ENCODE measurements at places on chromosomes 1 and 21.

- DNase-seq = no peak
Observed at GRCh38 chr21:44888581-44889550, 15.4 kb upstream of the PTTG1IP start.

GRCh38 chr1:174800876-174801275, 198.9 kb upstream of the CACYBP start:
- no peak for DNase-seq

DNA sequence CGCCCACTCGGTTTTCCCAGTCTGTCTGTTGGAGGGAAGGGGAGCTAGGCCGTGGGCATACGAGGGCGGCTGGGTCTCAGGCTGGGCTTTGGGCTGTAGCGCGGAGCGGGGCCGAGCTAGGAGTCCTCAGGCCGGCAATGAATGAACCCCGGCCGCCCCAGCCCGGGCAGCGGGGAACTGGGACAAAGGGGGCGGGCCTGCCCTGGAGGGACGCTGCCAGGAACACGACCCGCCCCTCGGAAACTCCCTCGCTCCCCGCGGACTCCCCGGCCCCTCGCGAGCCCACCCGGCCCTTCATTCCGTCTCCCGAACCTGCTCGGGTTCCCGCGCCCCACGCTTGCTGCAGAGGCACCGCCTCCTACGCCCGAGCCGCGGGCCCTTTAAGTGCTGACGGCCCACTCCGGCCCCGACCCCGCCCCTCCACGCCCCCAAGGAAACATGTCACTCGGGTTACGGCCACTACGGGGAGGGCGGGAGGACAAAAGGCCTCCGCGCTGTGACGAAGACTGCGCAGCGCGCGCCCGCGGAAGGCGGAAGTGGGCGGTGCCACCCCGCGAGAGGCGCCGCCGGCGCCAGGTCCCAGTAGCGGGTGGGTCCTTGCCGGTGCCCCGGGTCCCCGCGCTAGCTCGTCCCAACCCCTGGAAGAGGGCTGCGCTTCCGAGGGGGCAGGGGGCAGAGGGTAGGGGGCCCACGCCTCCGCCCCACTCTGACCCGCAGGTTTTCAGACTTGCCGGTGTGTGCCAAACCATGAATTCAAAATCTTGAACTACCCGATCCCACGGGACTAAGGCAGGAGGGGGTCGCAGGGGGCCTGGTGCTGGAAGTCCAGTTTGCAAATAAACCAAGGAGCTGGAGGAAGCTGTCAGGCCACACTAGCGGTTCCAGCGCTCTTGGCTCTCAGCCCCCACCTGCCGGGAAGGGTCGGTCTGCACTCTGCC, at the start of gene GALE:
GALE (minus strand) TSS at position 355 of the 938 bp plus-strand sequence. CDS start 1,747 bp downstream, outside the sequence.
- DNase-seq = peak; percentile 90

GRCh38 chr1:14320986-14321385, 277.5 kb upstream of the KAZN start:
- DNase-seq = no peak

DNA sequence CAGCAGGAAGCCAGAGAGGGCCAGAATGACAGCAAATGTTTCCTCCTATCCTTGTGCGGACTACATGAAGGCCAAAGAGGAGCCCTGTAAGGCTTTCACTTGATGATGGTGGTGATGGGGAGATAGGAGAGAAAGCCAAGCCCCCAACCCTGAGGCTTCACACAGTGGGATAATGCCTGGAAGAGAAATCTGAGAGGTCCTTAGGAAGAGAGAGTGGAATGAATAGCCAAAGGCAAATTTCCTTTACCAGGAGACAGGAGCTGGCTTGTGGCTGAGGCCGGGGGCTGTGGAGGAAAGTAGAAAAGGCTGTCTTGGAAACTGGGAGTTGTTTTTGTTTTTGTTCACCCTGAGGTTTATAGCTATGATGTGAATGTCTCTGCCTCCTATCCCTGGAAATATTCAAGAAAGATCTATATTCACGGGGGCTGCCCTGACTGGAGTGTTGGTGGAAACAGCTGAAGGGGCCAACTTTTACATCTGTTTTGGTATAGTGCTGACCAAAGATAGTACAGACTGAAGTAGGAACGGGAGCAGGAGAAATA, 13.0 kb upstream of the RNF19B start:
- no peak for DNase-seq

DNA sequence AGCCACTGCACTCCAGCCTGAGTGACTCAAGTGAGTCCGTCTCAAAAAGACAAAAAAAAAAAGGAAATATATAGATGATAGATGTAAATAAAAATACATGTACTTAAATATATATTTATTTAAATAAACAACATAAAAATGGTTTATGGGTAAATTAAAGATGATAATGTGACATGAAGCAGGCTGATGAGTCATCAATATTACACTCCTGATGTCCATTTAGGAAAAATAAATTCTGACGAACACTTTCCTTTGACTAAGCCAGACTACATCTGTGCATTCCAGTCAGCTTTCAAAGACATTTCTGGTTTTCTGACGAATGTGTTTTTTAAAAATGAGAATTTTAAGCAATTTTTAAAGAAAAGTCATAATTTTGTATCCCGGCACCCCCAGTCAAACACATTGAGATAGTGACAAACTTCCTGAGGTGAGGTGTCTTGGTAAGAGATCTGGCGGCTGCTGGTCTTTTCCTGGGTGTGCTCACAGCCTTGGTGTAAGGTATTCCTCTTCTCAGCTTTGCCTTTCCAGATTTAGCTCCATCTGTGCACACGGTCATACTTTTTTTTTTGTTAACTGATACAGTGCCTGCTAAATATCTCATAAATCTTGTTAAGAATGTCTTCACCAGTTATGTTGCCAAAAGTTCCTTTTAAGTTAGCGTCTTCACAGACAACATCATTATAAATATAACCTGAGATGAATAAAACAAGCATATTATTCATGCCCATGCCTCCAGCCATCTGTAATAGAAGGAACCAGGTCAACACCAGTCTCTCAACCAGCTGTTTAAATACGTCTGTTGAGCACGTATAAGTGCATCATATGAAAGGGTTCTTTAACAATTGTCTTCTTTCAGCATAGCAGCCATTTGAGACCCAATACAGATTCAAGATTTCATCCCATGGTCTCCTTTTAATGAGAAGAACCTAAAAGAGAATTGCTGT, 214.5 kb upstream of the PLD5 start:
- DNase-seq = no peak

GRCh38 chr1:28871631-28872401, 42.6 kb upstream of the EPB41 start:
- DNase-seq = no peak

DNA sequence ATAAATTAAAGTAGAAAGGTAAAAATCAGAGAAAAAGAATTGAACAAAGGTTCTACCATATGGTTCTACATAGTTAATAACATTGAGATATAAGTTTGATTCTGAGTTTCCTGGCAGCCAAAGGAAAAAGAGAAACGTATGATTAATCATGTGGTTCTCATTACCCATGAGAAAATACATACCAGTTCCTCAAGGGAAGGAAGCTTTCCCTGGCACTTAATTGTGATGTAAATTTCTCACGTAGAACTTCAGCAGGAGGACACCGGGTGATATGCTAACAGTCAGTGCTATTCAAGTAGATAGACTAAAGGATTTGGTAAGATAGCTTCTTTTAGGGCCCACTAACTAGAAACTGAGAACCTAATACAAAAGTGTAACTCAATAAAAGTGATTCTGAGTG, 218.5 kb downstream of the NFIA start:
- DNase-seq = no peak

- DNase-seq = no peak
Observed at GRCh38 chr1:236129306-236129705, 13.0 kb upstream of the GPR137B start.

DNA sequence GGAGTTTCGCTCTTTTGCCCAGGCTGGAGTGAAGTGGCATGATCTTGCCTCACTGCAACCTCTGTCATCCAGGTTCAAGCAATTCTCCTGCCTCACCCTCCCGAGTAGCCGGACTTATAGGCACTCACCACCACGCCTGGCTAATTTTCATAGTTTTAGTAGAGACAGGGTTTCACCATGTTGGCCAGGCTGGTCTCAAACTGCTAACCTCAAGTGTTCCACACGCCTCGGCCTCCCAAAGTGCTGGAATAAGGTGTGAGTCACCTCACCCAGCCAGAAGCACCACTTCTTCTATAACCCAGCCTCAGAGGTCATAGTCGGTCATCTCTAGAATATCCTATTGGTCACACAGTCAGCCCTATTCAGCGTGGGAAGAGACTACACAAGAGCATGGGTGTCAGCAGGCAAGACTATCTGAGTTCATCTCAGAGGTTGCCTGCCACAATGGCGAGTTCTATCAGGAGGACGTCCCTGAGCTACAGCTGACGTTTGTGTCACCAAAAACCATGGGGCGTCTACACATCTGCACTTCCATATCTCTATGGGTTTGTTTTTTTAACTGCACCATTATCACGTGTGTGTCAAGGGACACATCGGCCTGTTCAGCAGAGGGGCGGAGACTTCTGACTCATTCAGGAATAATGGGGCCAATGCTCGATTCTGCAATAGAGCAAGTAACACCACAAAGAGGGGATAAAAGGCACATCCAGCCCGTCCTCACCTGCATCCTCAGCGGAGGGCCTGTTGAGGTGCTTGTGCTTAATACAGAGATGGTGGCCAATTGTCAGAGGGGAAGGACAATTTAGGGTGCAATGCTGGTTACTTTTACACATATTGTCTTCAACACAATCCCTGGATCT, 256.3 kb upstream of the IRF2BP2 start:
- no peak for DNase-seq

GRCh38 chr1:93798291-93798690, 80.7 kb downstream of the DNTTIP2 start:
- no peak for DNase-seq

- no peak for DNase-seq
Observed at GRCh38 chr1:233289676-233290075, 5.8 kb downstream of the PCNX2 start.

- DNase-seq = no peak
Observed at GRCh38 chr1:235516862-235517446, 12.7 kb upstream of the B3GALNT2 start.

- no peak for DNase-seq
Observed at GRCh38 chr1:108845991-108846390, 10.9 kb downstream of the AKNAD1 start.

- no peak for DNase-seq
Observed at GRCh38 chr1:226576601-226577000, 28.0 kb downstream of the STUM start.

- DNase-seq = no peak
Observed at GRCh38 chr1:113904293-113904673, 316 bp downstream of the AP4B1 start.

GRCh38 chr1:56073614-56074006, 505.8 kb downstream of the PLPP3 start:
- no peak for DNase-seq

- no peak for DNase-seq
Observed at GRCh38 chr1:167440345-167440744, 78.0 kb downstream of the CD247 start.

DNA sequence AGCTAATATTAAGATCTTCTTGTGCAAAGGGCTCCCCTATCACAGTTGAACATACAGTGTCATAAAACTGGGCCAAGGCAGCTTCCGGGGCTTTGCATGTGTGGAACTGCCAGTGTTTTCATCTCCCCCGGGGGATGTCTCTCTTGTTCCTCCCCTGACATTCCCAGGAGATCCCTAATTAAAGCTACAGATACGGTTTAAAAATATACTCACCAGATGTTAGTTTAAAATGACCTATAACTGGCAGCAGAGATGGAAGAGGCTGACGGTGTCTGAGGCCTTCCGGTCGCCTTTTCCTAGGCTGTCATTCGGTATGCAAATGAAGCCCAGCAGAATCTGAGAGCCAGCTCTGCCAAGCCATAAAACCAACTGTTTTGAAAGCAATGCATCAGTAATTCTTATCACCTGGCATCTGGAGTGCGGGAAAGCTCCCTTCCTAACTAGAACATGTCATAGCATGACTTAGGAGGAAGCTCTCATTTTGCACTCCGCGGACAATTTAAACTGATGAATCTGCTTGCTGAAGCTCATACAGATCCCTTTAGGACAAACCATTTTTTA, 436.5 kb upstream of the VAMP3 start:
- no peak for DNase-seq

- no peak for DNase-seq
Observed at GRCh38 chr1:226086776-226087175, 24.3 kb downstream of the H3-3A start.

DNA sequence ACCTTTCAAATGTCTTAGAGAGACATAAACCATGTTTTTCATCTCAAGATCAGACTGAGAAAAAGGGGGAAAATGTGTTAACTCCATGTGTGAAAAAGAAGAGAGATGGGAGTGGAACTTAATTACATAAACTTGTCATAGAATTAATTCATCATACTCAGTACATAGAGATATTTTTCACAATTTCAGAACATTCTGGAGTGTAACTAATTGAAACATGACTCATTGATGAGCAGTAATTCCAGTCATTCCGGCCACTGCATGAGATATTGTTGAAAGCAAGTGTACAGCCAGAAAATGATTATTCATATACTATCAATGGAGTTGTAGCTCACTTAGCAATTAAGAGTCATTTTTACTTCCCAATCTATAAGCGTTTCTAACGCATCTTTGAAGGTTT, 739.3 kb downstream of the LTN1 start:
- DNase-seq = no peak

DNA sequence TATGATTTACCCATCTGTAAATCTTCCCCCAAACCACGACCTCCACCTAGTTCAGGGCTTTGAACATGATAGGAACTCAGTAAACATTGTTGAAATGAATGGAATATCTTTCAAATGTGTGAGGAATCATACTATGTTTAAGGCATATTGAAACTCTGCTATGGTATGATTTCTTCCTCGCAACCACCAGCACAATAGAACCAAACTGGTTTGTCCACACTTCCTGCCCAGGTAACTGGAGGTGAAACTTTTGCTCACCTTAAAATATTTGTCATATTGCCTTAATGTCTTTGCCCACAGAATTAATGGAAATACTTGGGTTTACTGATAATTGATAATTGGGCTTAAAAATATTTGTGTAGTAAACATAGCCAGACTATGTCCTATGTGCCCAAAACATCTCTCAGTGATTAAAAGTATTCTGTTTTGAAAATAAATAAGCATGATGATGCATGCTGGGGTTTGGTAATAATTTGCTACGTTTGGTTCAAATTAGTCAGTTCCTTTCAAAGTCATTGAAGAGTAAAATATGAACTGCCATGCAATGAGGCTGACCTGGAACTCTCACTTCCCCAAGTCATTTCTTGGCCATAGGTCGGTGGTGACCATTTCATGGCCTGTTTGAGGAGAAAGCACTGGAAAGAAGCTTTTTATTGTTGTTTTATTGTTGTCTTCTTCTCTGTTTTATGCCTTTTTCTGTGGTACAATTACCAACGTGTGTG, 73.3 kb downstream of the TNFSF18 start:
- DNase-seq = no peak

GRCh38 chr1:46193285-46193684, 4.9 kb downstream of the POMGNT1 start:
- no peak for DNase-seq

- DNase-seq = no peak
Observed at GRCh38 chr21:42755766-42756579, 102.6 kb downstream of the PDE9A start.

GRCh38 chr21:43664358-43664757, 5.0 kb downstream of the RRP1B start:
- DNase-seq = no peak

- no peak for DNase-seq
Observed at GRCh38 chr1:17177651-17178050, 27.3 kb upstream of the PADI1 start.

GRCh38 chr1:183736343-183736742, 68.6 kb upstream of the RGL1 start:
- DNase-seq = no peak

GRCh38 chr1:246497331-246497915, 9.7 kb downstream of the SMYD3 start:
- no peak for DNase-seq
